Left renal pelvis (tissue), 4 donors: ENCODE measurements at places on chromosomes 11 and 22. TPM values are rescaled to one million over a fixed set of nuclear protein-coding genes. Genes with fewer than 3 reads are reported as not detected.
A peak's percentile ranks its signal among the peaks of the same experiment; 100 is the strongest.

Gene ACTN3
- 0.52 TPM for polyA plus RNA-seq

Gene PAX6
- polyA plus RNA-seq: 0.18 TPM

DNA sequence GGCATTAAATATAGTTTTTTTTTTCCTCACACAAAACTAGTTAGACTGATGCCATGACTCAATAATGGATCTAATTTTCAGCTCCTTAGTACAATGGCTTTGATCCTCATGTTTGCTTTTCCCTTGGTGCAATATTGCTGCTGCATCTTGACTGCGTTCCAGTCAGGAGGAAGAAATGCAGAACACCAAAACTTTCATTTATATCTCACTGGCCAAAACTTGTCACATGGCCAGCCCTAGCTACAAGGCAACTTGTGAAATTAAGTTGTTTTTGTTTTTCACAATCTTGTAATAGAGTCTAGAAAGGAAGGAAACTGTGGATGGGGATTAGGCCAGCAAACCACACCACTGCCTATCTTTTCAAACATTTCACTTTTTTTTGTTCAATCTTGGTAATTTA, 36.7 kb downstream of the SMC1B start:
- DNase-seq: no peak

DNA sequence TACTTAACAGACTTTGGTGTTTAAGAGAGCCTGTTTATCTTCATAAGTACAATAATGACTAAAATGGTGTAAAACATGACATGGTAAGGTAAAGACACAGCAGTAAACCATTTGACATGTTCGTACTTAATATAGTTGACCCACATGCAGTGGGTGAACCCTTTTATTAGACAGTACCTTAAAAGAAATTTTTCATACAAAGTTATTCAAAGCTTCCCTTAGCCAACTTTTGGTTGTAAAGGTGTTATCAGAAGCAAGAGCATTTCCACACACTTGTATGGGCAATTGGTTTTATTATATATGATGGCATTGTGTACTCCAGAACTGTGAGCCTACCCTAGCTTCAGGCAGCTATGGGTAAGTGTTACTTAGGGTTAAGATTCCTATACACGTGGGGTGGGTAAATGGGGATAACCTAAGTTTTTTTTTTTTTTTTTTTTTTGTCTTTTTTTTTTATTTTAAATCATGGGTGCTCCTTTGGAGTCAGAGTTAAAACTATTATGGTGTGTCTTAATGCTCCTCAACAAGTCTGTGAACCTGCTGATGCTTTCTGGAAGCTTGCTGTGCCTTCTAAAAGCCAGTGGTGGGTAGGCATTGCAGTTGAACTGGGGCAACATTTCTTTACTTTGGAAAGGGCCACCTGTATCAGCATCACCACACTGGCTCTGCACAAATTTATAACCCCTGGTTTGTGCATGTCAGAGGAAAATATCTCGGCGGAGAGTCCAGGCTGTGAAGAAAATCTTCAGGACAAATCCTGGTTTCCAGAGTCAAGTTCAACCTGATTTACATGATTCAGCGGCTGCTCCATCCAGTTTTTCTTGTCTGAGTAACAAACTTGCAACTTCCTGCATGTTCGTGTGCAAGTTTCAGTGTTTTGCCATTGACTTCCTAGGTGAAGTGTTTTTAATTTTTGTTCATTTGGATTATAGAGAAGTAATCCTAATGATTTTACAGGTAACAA, 3.3 kb downstream of the PCF11 start:
- DNase-seq: peak; percentile 22

- peak; percentile 57 for DNase-seq
Observed at GRCh38 chr22:20456064-20456721, 18.6 kb upstream of the SCARF2 start.

- no peak for DNase-seq
Observed at GRCh38 chr11:115775846-115776245, 271.6 kb upstream of the CADM1 start.

DNA sequence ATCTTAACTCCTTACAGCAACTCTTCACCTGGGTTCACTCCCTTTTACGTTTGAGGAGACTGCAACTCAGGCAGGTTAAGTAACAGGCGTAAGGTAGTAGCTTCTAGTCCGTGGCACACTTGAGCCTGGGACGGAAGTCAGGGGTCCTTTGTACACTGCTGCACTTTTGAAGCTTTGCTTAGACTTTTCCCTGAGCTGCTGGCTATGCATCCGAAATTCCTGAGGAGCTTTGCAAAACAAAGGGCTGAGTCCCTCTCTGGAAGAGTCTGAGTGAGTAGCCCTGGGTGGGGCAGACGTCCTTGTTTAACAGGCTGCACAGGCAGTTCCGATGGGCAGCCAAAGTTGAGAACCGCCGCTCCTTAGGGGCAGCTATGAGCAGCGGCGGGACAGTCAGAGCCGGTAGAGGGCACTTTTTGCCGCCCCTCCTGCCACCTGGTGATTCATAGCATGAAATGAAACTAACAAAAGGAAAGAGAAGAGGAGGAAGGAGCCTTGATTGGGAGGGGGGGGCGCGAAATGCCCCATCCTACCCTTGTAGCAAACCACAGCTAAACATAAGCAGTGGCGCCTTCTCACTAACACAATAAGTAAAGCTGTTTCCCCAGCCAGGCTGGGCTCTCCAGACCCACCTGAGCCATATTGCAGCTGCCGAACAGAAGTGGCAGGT, 1.4 kb downstream of the TMEM109 start:
- no peak for DNase-seq

DNA sequence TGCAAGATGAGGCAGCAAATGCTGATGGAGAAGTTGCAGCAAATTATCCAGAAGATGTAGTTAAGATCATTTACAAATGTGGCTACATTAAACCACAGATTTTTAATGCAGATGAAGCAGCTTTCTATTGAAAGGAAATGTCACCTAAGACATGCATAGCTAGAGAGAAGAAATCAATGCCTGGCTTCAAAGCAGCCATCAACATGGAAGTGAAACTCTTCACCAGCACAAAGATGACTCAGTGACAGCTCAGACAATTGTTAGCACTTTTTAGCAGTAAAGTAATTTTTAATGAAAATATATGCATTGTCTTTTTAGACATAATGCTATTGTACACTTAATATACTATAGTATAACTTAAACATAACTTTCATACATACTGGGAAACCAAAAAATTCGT, 71.4 kb downstream of the FANCF start:
- no peak for DNase-seq

GRCh38 chr11:72573072-72573854, 101.0 kb downstream of the PDE2A start:
- DNase-seq: no peak

- DNase-seq: no peak
Observed at GRCh38 chr11:114782650-114783310, 104.5 kb downstream of the NXPE2 start.

- DNase-seq: no peak
Observed at GRCh38 chr22:37676736-37677492, 1.5 kb downstream of the LGALS1 start.
